SHP77 treated with DMSO at 0.1 percent for 48 hours (cell line): ENCODE measurements at places on chromosomes 12 and 14.

- no peak for DNase-seq
Observed at GRCh38 chr12:97555547-97556187, 93.1 kb downstream of the RMST start.

DNA sequence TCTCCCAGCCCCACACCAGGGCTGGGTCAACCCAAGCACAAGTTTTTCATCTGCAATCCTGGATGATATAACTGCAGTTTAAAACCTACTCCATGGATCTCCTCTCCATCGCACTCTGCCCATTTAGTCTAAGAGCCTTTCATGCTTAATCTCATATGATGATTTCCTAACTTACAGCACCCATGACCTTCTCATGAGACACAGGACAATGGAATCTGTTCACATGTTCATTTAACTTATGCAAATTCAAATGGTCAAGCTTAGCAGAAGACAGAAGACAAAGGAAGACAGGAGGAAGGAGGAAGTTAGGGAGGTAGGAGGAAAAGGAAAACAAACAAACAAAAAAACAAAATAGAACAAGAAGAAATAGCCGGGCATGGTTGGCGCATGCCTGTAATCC lies 64.6 kb upstream of the PNMA1 start:
- DNase-seq = no peak

- DNase-seq = no peak
Observed at GRCh38 chr12:50188875-50189575, 21.9 kb upstream of the CERS5 start.

DNA sequence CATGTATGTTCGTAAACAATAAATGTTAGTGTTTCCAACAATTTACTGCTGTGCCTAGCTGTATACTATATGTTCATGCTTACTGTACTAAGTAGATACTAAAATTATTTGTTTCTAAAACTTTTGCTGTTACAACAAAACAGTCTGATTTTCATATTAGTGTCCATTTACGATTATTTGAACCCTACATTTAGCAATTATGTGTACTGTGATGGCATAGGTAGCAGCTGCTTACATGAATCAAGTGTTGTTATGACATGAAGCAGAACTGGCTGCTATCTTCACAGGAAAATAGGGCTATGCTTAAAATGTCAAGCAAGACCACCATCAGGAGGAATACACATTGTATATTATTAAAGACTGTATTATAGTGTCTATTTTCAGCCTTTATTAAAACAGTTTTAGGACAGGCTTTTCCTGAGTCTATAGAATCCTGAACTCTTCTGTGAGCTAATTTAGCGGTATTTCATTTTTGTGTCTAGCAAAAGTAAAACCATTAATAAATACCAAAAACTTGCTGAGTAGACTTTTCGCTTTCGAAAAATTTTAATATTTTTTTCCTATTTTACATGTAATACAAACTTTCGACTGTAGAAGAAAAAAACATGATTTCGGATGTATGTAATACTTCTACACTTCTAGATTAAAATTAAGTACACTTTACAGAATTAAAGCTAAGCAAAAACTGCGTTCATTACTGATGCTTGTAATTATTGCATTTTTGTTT lies 1.1 kb upstream of the WDR89 start:
- DNase-seq = peak; percentile 45

- DNase-seq = no peak
Observed at GRCh38 chr12:109310247-109311125, 1.4 kb upstream of the FOXN4 start.

GRCh38 chr12:112116232-112117060 lies 7.9 kb upstream of the NAA25 start:
- DNase-seq = peak; percentile 89

- no peak for DNase-seq
Observed at GRCh38 chr12:2139651-2140050, 86.9 kb downstream of the CACNA1C start.

- no peak for DNase-seq
Observed at GRCh38 chr12:716506-716905, 35.9 kb upstream of the WNK1 start.

- no peak for DNase-seq
Observed at GRCh38 chr14:67050896-67051295, 138.3 kb upstream of the GARIN2 start.

- no peak for DNase-seq
Observed at GRCh38 chr14:68376067-68376779, 416.6 kb downstream of the ZFP36L1 start.

GRCh38 chr14:95174184-95174792 lies 17.0 kb upstream of the DICER1 start:
- DNase-seq = no peak

DNA sequence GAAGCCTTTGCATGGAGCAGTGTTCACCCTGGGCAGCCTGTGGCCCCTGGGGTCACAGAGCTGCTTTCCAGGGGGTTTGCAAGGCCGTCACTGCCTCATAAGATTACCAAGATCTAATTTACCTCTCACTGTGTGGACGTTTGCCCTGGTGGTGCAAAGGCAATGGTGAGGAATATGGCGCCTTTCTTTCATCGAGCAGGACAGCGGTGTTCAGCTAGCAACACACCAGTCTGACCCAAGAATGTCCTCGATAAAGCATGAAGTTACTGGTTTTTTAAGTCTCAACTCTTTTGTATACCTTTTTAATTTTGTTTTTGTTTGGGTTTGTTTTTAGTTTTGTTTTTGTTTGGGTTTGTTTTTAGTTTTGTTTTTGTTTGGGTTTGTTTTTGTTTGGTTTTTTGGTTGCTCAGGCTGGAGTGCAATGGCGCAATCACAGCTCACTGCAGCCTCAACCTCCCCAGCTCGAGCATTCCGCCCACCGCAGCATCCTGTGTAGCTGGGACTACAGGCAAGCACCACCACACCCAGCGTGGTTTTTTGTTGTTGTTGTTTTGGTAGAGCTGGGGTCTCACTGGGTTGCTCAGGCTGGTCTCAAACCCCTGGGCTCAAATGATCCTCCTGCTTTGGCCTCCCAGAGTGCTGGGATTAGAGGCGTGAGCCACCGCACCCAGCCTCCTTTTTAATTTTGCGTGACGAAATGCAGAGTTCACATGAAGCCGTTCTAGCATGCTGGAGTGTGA lies 57.9 kb downstream of the PPP2R5C start:
- no peak for DNase-seq
